ENCODE measurements at places on chromosomes 11 and 22. TPM values are rescaled to one million over a fixed set of nuclear protein-coding genes. Genes with fewer than 3 reads are reported as not detected.

- peak; percentile 23 for DNase-seq
- H3K36me3 ChIP-seq, result no peaks in the 10 kb centered on the region
- no peaks in the 10 kb centered on the region for H3K27me3 ChIP-seq
- H3K4me1 ChIP-seq, result peaks cover 16% of the 10 kb centered on the region
- no peak overlapping the region for H3K4me3 ChIP-seq
Measured at GRCh38 chr11:100808904-100809491, 121.9 kb downstream of the ARHGAP42 start.

- H3K4me1 ChIP-seq, result no peaks in the 10 kb centered on the region
- H3K4me3 ChIP-seq, result no peak overlapping the region
- no peak for DNase-seq
- H3K36me3 ChIP-seq, result no peaks in the 10 kb centered on the region
- H3K27ac ChIP-seq, result no peak overlapping the region
Measured at GRCh38 chr22:20471126-20471833, 24.3 kb downstream of the KLHL22 start.

GRCh38 chr22:44536411-44536810 is 38.4 kb upstream of the RTL6 start:
- no peak for DNase-seq
- no peak overlapping the region for H3K27ac ChIP-seq
- no peaks in the 10 kb centered on the region for H3K36me3 ChIP-seq

- H3K36me3 ChIP-seq, result no peaks in the 10 kb centered on the region
- no peaks in the 10 kb centered on the region for H3K27me3 ChIP-seq
- no peaks in the 10 kb centered on the region for H3K4me1 ChIP-seq
- no peak overlapping the region for H3K27ac ChIP-seq
Measured at GRCh38 chr11:109320595-109320994, 101.4 kb upstream of the C11orf87 start.

ELMOD1 gene
- 3.1 TPM for total RNA-seq

Data from hepatocyte (in vitro differentiated cells).